ENCODE measurements at places on chromosomes 13 and 19.
A peak's percentile ranks its signal among the peaks of the same experiment; 100 is the strongest.

DNA sequence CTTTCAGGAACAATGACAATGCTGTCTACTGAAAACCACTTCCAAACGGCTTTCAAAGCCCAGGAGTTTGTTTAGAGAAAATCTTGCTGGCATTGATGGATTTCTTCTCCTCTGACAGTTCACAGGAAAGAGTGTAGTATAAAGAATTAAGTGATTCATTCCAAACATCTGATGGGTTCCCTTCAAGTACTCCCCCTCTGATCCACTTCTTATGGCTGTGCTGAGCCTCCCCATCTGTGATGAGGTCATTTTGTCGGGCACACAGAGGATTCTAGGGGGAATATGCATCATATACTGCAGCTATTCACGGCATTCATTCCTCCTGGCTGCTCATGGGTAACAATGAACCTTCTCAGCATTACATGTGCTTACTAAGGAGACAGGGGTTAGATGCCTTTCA, 107.9 kb downstream of the RGCC start:
- peak; percentile 91 for DNase-seq

DNA sequence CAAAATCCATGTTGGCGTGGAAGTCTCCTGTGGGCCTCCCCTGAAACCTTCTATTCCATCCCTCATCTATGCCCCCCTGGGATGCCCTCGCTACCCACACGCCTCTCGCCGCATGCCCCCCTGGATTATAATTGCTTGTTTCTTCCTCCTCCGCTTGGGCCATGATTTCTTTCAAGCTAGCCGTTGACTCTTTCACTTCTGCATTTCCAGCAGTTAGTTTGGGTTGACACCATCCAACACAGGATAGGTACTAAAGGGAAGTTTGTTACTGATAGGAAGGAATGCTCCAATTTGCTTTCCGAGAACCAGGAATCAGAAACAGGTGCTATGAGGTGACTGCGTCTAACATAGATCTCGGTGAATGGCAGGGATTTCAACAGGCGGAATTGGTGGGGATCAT, 7.7 kb upstream of the SLC25A15 start:
- DNase-seq: no peak

DNA sequence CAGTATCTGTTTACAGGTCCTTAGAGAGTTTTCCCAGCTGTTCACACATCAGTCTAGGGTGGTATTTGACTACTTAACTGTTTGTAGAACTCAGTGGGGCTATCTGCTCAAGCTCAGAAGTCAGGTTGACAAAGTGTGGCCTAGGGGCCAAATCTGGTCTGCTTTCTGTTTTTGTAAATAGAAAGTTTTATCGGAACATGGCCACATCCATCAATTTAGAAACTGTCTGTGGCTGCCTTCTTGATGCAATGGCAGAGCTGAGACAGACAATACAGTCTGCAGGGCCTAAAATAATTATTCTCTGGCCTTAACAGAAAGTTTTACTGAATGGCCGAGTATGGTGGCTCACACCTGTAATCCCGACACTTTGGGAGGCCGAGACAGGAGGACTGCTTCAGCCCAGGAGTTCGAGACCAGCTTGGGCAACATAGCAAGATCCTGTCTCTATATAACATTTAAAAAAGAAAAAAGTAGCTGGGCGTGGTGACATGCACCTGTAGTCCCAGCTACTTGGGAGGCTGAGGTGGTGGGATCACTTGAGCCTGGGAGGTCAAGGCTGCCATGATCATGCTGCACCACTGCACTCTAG, 2.4 kb downstream of the SMG9 start:
- DNase-seq: no peak

- DNase-seq: peak; percentile 38
Observed at GRCh38 chr13:113083402-113084061, 22.1 kb upstream of the F7 start.

Measured in HT1080 (cell line).